ENCODE measurements at places on chromosomes 11 and 22.

- no peak for DNase-seq
These were observed 8.6 kb downstream of the ARAP1 start for GRCh38 chr11:72743321-72744221.

- DNase-seq, result no peak
These were observed 4.8 kb downstream of the ANKK1 start for GRCh38 chr11:113392236-113392921.

DNA sequence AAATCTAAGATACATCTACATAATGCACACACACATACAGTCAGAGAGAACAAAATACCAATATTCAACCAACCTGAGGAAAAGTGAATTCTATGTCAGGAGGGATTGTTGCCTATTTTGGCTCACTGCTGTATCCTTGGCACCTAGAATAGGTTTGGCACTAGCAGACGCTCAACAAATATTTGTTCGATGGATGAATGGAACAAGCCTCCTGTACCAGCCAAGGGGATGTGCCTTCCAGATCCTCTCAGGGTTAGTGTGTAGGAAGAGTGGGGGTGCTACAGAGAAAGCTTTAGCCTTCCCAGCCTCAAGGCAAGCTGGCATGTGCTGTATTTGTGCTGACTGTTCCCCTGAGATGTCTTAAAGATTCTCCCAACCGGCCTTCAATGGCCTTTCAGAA, 23.3 kb upstream of the POU2AF1 start:
- DNase-seq, result no peak

- no peak for DNase-seq
These were observed 175.4 kb downstream of the CWF19L2 start for GRCh38 chr11:107282195-107282594.

DNA sequence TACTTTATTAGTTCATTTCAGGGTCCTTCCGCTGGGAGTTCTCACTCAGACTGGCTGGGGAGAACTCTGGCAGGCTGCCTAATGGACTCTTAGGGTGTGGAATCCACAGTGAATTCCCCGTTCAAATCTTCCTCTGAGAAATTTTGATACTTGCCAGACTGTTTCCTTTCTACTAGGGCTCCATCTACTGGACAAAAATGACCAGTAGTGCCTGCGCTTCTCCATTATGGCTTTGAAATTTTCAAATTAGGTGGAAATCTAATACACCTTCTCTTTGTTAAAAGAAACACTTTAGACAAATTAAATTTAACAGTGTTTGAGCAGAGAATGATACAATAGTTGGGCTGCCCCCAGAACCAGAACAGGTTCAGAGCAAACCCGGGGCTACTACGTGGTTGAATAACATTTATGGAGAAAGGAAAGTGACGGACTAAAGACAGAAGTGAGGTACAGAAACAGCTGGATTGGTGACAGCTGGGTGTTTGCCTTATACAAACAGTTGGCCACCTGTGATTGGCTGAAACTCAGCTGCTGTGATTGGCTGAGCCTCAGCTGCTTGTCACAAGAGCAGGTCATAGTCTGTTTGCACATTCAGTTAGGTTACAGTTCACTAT, 52.9 kb upstream of the FDX1 start:
- no peak for DNase-seq

DNA sequence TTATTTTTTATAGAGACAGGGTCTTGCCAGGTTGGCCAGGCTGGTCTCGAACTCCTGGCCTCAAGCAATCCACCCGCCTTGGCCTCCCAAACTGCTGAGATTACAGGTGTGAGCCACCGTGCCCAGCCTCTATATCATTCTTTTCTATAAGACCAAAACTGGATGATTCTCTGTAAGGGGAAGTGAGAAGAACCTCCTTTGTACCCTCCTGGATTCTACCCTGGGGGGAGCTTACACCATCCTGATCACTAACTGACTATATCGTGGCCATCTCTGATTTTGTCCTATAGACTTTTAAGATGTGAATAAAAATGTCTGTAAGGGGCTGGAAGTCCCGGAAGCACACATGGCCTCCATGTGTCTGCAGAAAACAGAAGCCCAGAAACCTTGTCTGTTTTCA, 9.1 kb downstream of the PIWIL4 start:
- no peak for DNase-seq

DNA sequence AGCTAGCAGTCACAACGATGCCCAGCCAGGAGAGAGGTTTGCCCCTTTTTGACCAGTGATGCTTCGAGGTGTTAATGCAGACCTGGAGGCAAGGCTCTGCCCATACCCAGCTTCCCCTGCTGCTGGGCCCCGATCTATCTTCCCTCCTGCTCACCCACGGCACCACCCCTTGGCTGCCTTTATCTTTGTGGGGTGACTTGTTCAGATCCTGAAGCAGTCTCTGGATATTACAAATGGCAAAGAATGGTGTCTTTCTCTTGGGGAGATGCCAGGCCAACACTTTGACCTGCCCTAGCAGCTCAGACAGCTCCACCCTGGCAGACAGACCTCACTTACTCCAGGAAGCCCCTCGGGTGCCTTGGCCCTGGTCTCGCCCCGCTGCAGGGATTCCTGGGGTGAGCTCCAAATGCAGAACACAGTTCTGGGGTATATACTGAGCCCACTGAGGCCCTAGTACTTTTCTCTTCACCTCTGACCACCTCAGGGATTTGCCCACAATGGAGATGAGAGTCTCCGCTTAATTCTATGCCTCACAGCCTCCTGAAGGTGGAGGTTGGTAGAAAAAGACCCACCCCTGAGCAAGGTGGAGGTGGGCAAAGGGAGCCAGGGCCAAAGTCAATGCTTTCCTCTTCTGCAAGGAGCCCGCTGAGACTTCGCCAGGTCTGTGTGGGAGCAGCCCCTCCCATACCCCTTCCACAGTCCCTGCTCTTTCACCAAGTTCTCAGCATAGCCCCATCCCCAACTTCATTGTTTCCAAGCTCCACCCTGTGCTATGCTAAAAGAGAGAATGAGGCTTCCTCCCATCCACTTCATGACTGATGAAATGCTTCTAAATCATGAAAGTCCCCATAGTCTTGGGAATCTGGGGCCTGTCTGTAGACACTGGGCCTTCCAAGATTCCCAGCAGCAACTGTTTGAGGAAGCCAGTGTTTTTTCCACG, 11.1 kb upstream of the ST3GAL4 start:
- no peak for DNase-seq

DNA sequence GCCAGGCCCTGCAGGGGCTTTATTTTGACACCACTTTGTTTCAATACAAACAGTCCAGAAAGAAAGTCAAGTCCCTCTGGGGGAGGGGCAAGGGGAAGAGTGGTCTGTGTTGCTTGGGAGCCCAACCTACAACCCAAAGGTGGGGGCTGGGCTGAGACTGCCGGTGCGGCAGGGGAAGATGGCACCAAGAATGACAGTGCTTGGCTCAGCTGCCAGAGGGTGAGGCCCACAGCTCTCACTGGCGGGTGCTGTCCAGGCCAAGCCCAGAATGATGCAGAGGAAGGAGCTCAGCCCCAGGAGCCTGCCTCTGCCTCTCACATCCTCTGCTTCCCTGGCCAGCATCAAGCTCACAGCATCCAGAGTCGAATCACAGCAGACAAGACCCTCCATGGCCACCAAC, 12.4 kb downstream of the ARFGAP2 start:
- DNase-seq, result no peak

DNA sequence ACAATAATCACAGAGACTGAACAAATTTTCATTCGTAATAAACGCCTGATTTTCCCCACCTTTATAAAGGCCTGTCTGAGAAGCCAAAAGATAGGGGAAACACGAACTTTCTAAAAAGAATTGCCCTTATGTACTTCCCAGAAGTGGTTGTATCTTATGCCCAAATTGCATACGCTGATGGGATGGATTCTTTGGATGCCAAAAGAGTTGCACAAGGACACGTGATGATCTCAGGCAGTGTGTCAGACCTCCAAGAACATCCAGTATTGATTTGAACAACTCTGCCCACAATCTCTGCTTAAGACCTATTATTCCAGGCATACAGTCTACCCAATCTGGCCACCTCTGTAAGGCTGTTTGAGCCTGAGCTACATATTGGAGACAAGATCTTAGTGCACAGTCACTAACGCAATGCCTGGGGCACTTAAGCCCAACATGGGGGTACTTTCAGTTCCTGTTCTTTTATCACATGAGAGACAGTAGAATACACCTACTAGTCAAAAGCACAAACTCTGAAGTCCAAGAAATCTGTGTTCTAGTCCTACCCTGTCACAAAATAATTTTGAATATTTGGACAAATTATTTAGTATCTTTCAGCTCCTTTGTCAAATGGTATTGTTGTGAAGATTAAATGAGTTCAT, 38.9 kb downstream of the OR10A6 start:
- DNase-seq, result no peak

DNA sequence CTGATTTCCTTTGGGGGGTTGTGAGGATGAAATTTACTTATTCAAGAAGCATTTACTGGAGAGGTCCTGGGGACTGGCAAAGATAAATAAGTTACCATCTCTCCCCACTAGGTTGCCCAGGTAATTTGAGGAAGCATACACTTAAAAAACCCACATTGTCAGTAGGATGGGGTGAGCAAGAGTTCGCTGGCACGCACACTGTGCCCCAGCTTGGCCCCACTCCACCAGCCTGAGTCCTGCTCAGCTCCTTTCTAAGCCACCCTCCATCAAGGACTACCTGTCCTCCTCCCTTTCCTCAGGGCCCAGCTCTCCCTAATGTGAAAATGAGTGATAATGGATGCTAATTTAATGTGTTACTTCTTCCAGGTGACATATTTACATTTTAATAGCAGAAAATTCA, 216.5 kb upstream of the PLET1 start:
- no peak for DNase-seq

GRCh38 chr11:47225552-47226400, 11.0 kb downstream of the DDB2 start:
- no peak for DNase-seq

GRCh38 chr11:73230931-73231330, 12.8 kb downstream of the P2RY2 start:
- no peak for DNase-seq

DNA sequence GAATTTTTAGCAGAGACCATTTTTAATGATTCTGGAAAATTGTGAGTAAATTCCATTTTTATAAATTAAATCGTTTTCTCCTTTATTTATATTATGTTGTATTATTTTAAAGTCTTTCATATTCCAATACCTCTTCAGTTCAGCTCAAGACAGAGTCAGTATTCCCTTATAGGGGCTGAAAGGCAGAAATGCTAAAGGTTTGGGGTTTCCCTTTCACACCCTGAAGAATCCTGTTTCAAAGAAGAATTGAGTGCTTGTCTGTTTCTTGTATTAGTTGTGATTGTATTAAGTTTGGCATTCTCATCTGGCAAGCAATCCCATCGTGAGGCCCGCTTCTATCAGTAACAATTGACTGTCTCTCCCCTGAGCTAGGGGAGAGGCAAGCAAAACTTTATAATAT, 57.4 kb downstream of the PACSIN2 start:
- no peak for DNase-seq

GRCh38 chr22:44337678-44338004, 24.9 kb upstream of the SHISAL1 start:
- DNase-seq, result no peak

DNA sequence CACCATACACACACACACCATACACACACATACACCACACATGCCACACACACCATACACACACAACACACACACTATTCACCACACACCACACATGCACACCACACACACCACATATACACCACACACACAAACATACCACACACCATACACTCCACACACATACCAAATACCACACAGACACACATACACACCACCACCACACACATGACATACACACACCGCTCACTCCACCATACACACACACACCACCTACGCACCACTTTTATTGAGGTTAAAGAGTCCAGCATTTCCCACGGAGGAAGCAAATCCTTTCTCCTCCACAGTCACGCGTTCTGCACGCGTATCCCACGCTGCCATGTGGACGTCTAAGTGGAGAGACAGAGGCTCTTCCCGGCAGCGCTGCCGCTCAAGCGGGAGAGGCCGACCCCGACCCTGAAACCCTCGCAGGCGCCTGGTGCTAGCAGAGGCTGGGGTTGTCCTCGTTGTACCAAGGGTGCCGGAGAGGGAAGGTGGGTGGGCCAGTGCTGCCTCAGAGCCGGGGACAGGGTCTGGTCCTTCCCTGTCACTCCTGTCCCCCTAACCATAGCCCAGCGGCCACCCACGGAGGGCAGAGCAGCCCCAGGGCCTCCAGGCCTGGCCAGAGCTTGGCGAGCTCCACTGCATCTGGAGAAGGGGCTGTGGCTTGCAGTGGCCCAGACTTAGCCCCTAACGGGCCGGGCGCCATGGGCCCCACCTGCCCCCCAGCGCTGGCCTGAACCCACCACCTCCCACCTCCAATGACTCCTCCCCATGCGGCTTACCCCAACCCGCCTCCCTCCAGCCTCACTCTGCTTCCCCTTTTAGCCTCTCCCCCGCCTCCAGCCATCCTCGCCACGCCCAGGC, 1495.0 kb downstream of the BRD1 start:
- DNase-seq, result no peak

- no peak for DNase-seq
These were observed 5.3 kb downstream of the C2CD2L start for GRCh38 chr11:119112314-119113020.

GRCh38 chr11:19511413-19512183, 201.0 kb upstream of the NAV2 start:
- no peak for DNase-seq

DNA sequence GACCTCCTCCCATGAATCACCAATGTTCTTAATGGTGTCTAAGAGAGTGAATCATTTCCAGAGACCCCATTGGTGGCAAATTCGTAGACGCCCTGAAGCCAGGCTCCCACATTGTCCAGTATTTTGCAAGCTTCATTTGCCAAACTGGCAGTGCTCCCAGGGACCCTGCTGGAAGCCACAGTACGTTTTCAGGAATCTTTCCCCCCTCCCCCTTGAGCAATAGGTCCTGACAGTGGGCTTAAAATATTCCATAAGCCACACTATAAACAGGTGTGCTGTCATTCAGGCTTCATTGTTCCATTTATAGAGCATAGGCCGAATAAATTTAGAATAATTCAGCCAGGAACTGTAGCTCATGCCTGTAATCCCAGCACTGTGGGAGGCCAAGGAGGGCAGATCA, 125.3 kb downstream of the MORC2 start:
- no peak for DNase-seq

DNA sequence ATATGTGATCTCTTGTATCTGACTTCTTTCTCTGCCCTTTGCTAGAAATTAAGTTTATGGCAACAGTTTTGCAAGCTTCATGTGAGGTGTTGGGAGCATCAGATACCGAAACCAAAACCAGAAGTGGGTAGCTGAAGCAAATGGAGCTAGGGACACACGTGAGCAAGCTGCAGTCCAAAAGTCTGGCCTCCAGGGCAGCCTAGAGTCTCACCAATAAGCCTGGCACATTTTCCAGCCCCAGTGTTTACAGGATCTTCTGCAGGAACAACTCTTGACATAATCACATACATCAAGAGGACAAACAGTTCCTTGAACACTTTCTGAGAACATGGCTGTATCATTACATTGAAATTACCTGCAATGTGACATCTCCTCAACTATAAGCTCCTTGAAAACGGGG, 114.1 kb downstream of the LARGE1 start:
- DNase-seq, result no peak

- DNase-seq, result peak; percentile 14
These were observed 52.9 kb upstream of the CARS1 start for GRCh38 chr11:3109921-3110706.

- no peak for DNase-seq
These were observed at the start of gene GAL3ST3 for GRCh38 chr11:66048547-66049323. TSS of gene GAL3ST3 (minus strand) at chr11:66049161. CDS start at chr11:66045415, 3,746 bp downstream.

Measured in stimulated activated CD8-positive, alpha-beta memory T cell treated with anti-CD3 and anti-CD28 coated beads, Interleukin-7, amount 100 ng/mL, for 48 hours (primary cell).